ENCODE measurements at places on chromosomes 2 and 18. TPM values are rescaled to one million over a fixed set of nuclear protein-coding genes. Genes with fewer than 3 reads are reported as not detected.

Gene TBR1
- total RNA-seq, result 0.37 TPM

Gene LAMA3
- 0.21 TPM for total RNA-seq

Gene HJURP
- 84.5 TPM for total RNA-seq

Gene CFAP65
- not detected for total RNA-seq

Gene ALKAL2
- total RNA-seq, result 2.6 TPM

Gene SERPINB13
- total RNA-seq, result not detected

Gene PJVK
- total RNA-seq, result 1.2 TPM

Gene ANKRD62
- total RNA-seq, result not detected

Gene CEP192
- 26.8 TPM for total RNA-seq

Gene FAM124B
- 0.22 TPM for total RNA-seq

Gene RAB6C
- not detected for total RNA-seq

Gene LONRF2
- total RNA-seq, result 0.04 TPM

Gene CDH2
- 106 TPM for total RNA-seq

Gene REG3G
- not detected for total RNA-seq

Gene PUS10
- 3.4 TPM for total RNA-seq

Gene POLR1A
- 19.9 TPM for total RNA-seq

Gene STK36
- total RNA-seq, result 20.4 TPM

Gene TWIST2
- 8.1 TPM for total RNA-seq

Gene ACYP2
- total RNA-seq, result 5.2 TPM

Gene CREG2
- total RNA-seq, result 0.03 TPM

Gene STK11IP
- total RNA-seq, result 26.6 TPM

Gene ID2
- 58.2 TPM for total RNA-seq

Gene TEKT4
- total RNA-seq, result not detected

Gene SERPINB7
- not detected for total RNA-seq

Data from H7 (cell line).